ENCODE measurements at places on chromosomes 6 and 20. TPM values are rescaled to one million over a fixed set of nuclear protein-coding genes. Genes with fewer than 3 reads are reported as not detected.
A peak's percentile ranks its signal among the peaks of the same experiment; 100 is the strongest.

OARD1 gene
- total RNA-seq = 30.7 TPM

SYCP2 gene
- total RNA-seq = 2.1 TPM

DNA sequence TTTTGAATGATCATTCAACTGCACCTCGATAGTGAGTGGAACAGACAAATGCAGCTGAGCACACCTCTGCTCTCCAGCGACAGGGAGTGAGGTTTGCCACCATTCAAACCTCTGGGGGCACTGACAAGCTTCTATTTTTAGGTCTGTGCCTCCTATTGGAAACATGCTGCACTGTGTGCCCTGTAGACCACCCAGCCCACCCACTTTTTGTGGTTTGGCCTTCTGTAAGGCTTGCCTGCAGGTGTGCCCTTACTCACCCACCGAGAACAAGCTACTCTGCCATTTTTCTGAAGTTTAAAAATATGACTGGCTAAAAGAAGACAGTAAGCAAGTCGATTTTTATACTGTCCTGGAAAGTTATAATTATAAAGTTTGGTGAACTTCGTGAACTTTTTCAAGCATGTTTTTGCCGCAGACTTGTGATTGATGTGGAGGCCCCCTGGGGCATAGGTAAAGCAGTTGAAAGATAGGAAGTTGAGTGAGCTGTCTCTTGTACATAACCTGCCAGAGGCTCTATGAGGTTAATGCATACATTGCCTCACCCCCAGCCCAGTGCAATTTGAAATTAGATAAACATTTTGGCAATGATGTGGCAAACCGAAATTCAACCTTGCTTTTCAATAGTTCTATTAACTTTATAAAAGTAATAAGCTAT lies 53.8 kb downstream of the ADGRG6 start:
- H3K36me3 ChIP-seq = no peaks in the 10 kb centered on the region
- no peaks in the 10 kb centered on the region for H3K4me1 ChIP-seq
- no peak for DNase-seq
- H3K4me3 ChIP-seq = no peak overlapping the region
- H3K27ac ChIP-seq = no peak overlapping the region

GRCh38 chr6:166307082-166308032 lies 835 bp downstream of the PRR18 start:
- peaks cover 31% of the 10 kb centered on the region for H3K27me3 ChIP-seq
- H3K27ac ChIP-seq = no peak overlapping the region
- peak; percentile 32 for DNase-seq
- H3K4me1 ChIP-seq = peaks cover 6% of the 10 kb centered on the region

DNA sequence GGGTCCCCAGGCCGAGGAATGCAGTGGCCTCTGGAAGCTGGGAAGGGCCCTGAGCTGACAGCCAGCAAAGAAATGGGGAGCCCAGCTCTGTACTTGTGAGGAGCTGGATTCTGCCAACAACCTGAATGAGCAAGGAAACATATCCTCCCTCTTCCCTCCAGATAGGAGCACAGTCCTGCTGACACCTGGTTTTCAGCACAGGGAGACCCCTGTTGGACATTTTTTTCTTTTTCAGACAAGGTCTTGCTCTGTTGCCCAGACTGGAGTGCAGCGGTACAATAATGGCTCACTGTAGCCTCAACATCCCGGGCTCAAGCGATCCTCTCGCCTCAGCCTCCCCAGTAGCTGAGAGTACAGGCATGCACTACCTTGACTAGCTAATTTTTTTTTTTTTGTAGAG lies 21.5 kb downstream of the BMP6 start:
- DNase-seq = no peak
- no peaks in the 10 kb centered on the region for H3K4me1 ChIP-seq
- H3K36me3 ChIP-seq = no peaks in the 10 kb centered on the region

DNA sequence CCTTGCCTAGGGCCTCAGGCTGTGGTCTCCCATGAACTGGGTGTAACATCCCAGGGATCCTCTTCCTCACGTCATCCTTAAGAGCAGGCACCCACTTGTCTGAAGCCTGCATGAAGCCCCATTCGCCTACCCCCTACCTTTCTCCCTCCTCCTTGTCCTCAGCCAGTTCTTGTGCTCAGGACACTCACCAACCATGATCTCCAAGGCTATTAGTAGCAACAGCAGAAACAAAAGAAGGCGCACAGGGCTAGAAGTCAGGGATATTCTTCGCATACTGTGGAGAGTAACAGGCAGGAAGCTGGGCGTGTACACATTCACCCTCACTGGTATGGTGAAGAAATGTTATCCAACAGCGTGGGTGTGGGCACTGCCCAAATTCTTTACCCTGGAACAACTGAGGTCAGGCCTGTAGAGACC lies 7.3 kb downstream of the RAET1E start:
- DNase-seq = no peak
- no peak overlapping the region for H3K27ac ChIP-seq
- no peak overlapping the region for H3K4me3 ChIP-seq
- no peaks in the 10 kb centered on the region for H3K4me1 ChIP-seq

TRIM10 gene
- total RNA-seq = not detected

- no peak for DNase-seq
- no peaks in the 10 kb centered on the region for H3K4me1 ChIP-seq
- H3K27me3 ChIP-seq = peaks cover 3% of the 10 kb centered on the region
- no peaks in the 10 kb centered on the region for H3K36me3 ChIP-seq
- no peak overlapping the region for H3K4me3 ChIP-seq
Observed at GRCh38 chr6:19811397-19812079, 25.6 kb upstream of the ID4 start.

DNA sequence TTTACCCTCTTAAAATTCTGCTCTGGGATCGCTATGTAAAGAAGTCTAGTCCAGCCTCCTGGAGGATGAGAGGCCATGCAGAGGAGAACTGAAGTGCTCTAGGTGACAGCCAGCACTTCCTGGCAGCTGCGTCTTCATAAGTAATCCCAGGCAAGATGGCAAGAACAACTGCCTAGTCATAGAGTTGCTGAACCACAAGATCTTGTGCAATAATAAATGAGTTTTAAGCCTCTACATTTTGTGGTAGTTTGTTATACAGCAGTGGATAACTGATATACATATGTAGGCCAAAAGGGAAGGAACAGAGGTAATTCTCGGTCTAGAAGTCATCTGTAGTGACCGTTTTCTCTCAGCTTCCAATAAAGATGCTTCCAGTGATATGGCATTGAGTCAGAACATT lies 103.8 kb upstream of the FLRT3 start:
- H3K27ac ChIP-seq = no peak overlapping the region
- H3K27me3 ChIP-seq = no peaks in the 10 kb centered on the region
- no peak for DNase-seq
- H3K36me3 ChIP-seq = no peaks in the 10 kb centered on the region

BNIP5 gene
- 0.10 TPM for total RNA-seq

PEX7 gene
- total RNA-seq = 6.8 TPM

LY6G6C gene
- total RNA-seq = not detected

- no peaks in the 10 kb centered on the region for H3K36me3 ChIP-seq
- H3K4me3 ChIP-seq = no peak overlapping the region
- no peak for DNase-seq
Observed at GRCh38 chr20:43894491-43894890, 20.2 kb upstream of the TOX2 start.

GRCh38 chr6:128516514-128516898 lies 3.9 kb downstream of the PTPRK start:
- no peak overlapping the region for H3K27ac ChIP-seq
- no peak overlapping the region for H3K4me3 ChIP-seq
- H3K4me1 ChIP-seq = peaks cover 21% of the 10 kb centered on the region

- no peak overlapping the region for H3K4me3 ChIP-seq
- no peak for DNase-seq
- H3K36me3 ChIP-seq = no peaks in the 10 kb centered on the region
- H3K27ac ChIP-seq = no peak overlapping the region
Observed at GRCh38 chr20:25072226-25072811, 9.6 kb downstream of the VSX1 start.

STX11 gene
- 26.4 TPM for total RNA-seq

GRCh38 chr20:63495741-63496595 lies 2.9 kb downstream of the EEF1A2 start:
- H3K27me3 ChIP-seq = peaks cover 9% of the 10 kb centered on the region
- H3K4me3 ChIP-seq = peak overlapping the region; percentile 59
- no peak overlapping the region for H3K27ac ChIP-seq

GRCh38 chr6:36702656-36703055 lies 5.0 kb downstream of the RAB44 start:
- H3K36me3 ChIP-seq = no peaks in the 10 kb centered on the region
- H3K4me3 ChIP-seq = no peak overlapping the region
- H3K27ac ChIP-seq = no peak overlapping the region
- peaks cover 15% of the 10 kb centered on the region for H3K4me1 ChIP-seq
- no peak for DNase-seq

GRCh38 chr6:133553652-133554051 lies 312.5 kb downstream of the EYA4 start:
- DNase-seq = no peak
- H3K27ac ChIP-seq = no peak overlapping the region
- H3K4me1 ChIP-seq = no peaks in the 10 kb centered on the region
- peaks cover 7% of the 10 kb centered on the region for H3K27me3 ChIP-seq

SLC24A3 gene
- total RNA-seq = 0.07 TPM

GRCh38 chr20:48722002-48722731 lies 105.6 kb downstream of the PREX1 start:
- no peaks in the 10 kb centered on the region for H3K27me3 ChIP-seq
- peaks cover 38% of the 10 kb centered on the region for H3K36me3 ChIP-seq
- DNase-seq = no peak
- peaks cover 76% of the 10 kb centered on the region for H3K4me1 ChIP-seq
- peak overlapping the region; percentile 47 for H3K4me3 ChIP-seq

DNA sequence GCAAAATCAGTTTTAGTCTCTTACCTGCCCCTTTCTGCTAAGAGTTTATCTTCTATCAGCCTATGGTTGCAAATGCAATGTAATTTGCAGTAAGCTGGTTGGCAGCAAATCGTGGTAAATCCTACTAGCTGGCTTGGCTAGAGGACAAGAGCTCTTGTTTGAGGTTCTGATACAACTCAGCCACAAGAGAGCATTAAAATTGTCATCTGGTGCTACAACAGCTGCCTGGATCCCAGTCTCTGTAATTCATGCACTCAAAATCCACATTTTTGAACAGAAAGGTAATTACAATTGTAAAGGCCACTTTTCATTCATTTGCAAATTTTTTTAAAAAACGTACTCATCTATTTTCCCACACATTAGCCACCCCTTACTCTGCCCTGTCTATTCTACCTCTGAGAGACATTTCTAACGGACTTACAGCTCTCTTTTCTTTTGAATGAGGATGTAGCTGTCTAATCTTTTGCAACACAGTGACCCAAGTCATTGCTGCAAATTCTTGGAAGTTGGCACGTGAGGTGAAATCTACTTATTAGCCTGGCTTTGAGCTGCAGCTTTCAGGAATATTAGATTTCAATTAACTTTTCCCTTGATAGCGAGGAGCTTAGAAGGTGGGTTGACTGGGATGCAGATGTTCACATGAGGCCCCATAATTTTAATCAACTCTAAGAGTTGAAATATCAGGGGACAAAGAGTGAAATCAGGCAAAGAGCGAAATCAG lies 54.0 kb upstream of the FAM184A start:
- H3K36me3 ChIP-seq = no peaks in the 10 kb centered on the region
- DNase-seq = no peak
- H3K4me1 ChIP-seq = no peaks in the 10 kb centered on the region
- H3K4me3 ChIP-seq = no peak overlapping the region

GPSM3 gene
- 185 TPM for total RNA-seq

CDSN gene
- not detected for total RNA-seq

DNA sequence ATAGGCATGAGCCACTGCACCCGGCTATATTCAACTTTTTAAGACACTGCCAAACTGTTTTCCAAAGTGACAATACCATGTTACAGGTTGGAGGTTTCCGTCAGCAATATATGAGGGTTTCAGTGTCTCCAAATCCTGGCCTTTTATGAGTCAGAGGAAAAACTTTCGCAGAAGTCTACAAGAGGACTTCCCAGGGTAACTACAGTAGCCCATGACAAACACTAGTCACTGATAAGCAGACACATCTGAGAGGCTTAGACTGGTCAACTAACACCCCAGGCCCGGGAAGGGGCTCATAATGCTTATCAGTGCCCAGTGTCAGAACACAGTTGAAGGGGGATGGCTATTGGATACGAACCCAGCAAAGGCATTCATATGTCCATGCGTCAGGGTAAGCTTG lies 85.4 kb downstream of the SOX4 start:
- H3K27ac ChIP-seq = no peak overlapping the region
- H3K4me1 ChIP-seq = no peaks in the 10 kb centered on the region
- no peaks in the 10 kb centered on the region for H3K36me3 ChIP-seq
- no peak for DNase-seq

SLC17A1 gene
- total RNA-seq = not detected

GRCh38 chr20:20079102-20079784 lies 26.9 kb downstream of the CFAP61 start:
- no peak overlapping the region for H3K4me3 ChIP-seq
- H3K36me3 ChIP-seq = no peaks in the 10 kb centered on the region
- no peak for DNase-seq
- H3K4me1 ChIP-seq = peaks cover 2% of the 10 kb centered on the region
- no peak overlapping the region for H3K27ac ChIP-seq
- peaks cover 8% of the 10 kb centered on the region for H3K27me3 ChIP-seq

GRCh38 chr6:118784641-118785164 lies 109.2 kb upstream of the ASF1A start:
- peaks cover 24% of the 10 kb centered on the region for H3K4me1 ChIP-seq
- H3K4me3 ChIP-seq = no peak overlapping the region
- H3K27ac ChIP-seq = no peak overlapping the region
- H3K27me3 ChIP-seq = no peaks in the 10 kb centered on the region

ZNF334 gene
- 0.27 TPM for total RNA-seq

TMEM170B gene
- total RNA-seq = 2.6 TPM

SOX18 gene
- not detected for total RNA-seq

- no peak overlapping the region for H3K4me3 ChIP-seq
- H3K27ac ChIP-seq = no peak overlapping the region
- no peaks in the 10 kb centered on the region for H3K36me3 ChIP-seq
- no peaks in the 10 kb centered on the region for H3K4me1 ChIP-seq
Observed at GRCh38 chr20:23072892-23073586, 13.1 kb downstream of the CD93 start.

DNA sequence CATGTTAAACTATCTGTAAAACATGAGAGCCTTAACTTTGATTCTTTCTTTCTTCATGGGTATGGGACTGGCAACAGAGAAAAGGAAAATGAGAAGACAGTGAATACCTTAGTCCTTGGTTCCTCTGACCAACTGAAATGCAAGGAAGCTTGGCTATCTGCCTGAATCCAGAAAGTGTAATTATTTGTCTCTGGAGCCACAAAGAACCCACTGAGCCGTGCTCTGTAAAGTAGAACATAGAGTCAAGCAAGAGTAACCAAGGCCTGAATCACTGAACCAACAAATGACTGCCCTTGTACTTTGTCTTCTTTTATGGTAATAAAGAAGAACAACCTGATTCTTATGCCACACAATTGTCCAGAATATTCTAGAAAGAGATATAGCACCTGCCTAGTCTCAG lies 27.6 kb downstream of the PKHD1 start:
- H3K4me1 ChIP-seq = peaks cover 7% of the 10 kb centered on the region
- no peak for DNase-seq
- no peak overlapping the region for H3K27ac ChIP-seq
- no peak overlapping the region for H3K4me3 ChIP-seq
- H3K36me3 ChIP-seq = no peaks in the 10 kb centered on the region

Data from activated B cell treated with CpG ODN at 0.5 μM for 24 hours (primary cell).